K562 (cell line): ENCODE measurements at places on chromosomes 6 and 20. TPM values are rescaled to one million over a fixed set of nuclear protein-coding genes. Genes with fewer than 3 reads are reported as not detected.

DNA sequence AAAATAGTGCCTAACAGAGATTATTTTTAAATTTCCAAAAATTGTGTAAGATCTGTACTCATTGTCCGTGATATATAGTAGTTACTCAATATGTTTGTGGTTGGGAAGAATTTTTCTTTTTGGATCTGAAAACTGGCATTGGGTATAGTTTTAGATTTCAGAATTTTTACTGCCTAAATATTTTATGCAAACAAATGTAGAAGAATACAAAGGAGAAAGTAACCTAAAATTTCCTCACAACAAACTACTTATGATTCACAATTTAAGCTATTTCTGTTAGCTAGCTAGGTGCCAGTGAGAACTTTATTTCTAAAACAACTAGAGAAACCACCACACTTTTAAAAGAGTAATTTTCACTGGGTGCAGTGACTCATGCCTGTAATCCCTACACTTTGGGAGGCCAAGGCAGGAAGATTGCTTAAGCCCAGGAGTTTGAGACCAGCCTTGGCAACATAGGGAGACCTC, 38.8 kb downstream of the SESN1 start:
- H3K4me1 ChIP-seq, result peaks cover 13% of the 10 kb centered on the region; the same call in 2 of the 3 replicates
- no peak overlapping the region for H3K27ac ChIP-seq
- no peak overlapping the region for H3K4me3 ChIP-seq
- no peaks in the 10 kb centered on the region for H3K27me3 ChIP-seq

FGD2 gene
- total RNA-seq, result 0.13 TPM in 1 of 2 replicates, not detected in the other

GRCh38 chr20:38343311-38344106, 2.8 kb upstream of the LBP start:
- H3K4me1 ChIP-seq, result peaks cover 20% of the 10 kb centered on the region
- no peaks in the 10 kb centered on the region; the same call in 1 of the 2 replicates for H3K27me3 ChIP-seq
- no peak overlapping the region for H3K4me3 ChIP-seq
- DNase-seq, result peak; percentile 58

DNA sequence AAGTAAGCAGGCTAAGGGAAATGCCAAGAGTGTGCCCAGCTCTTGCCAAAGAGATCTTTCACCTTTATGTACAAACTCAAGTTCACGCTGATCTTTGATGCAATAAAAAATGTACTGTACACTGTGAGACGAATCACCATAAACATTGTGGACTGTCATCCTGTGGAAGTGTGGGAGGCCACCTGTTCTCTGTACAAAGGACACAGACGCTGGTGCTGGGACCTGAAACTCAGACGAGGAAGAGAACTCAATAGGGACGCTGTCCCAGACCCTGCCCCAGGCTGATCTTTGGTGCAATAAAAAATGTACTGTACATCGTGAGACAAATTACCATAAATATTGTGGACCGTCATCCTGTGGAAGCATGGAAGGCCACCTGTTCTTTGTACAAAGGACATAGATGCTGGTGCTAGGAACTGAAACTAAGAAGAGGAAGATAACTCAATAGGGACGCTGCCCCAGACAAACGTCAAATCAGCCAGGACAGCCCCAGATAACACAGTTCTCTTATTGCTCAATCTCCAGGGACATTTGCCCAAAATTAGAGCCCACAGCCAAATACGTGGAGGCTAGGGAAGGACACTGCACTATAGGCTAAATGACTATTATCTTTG, 312.7 kb upstream of the SGK1 start:
- no peak overlapping the region for H3K4me3 ChIP-seq
- H3K27ac ChIP-seq, result no peak overlapping the region
- H3K4me1 ChIP-seq, result no peaks in the 10 kb centered on the region; the same call in 1 of the 2 replicates
- no peak for DNase-seq
- no peaks in the 10 kb centered on the region for H3K27me3 ChIP-seq

DNA sequence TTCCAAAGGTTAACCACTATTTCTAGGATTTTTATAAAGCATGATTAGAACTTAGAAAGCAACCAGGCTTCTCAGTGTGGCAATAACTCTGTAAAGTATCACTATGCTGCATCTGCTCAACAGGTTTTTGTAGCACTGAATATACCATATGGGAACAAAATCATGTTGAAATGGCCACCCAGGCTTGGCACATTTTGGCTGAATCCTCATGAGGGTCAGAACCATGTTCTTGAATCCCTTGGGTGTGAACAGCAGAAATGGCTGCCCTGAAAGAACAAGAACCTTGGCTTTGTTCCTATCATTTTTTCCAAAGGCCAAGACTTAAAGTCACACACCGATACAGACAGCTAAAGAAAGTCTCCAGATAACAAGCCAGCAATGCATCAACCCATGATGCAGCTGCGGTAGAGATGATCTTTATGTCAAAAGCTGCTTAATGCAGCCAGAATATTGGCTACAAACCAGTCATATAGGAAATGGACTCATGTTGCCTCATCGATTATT, 283.0 kb upstream of the NOX3 start:
- DNase-seq, result peak; percentile 20
- no peaks in the 10 kb centered on the region for H3K36me3 ChIP-seq
- peaks cover 11% of the 10 kb centered on the region; the same call in 2 of the 3 replicates for H3K4me1 ChIP-seq
- H3K27me3 ChIP-seq, result no peaks in the 10 kb centered on the region
- H3K4me3 ChIP-seq, result no peak overlapping the region
- H3K27ac ChIP-seq, result peak overlapping the region; percentile 58

NCOA6 gene
- 17.3 and 17.7 TPM in 2 replicates for total RNA-seq

- H3K4me3 ChIP-seq, result no peak overlapping the region
- no peak for DNase-seq
- H3K4me1 ChIP-seq, result no peaks in the 10 kb centered on the region
- H3K36me3 ChIP-seq, result no peaks in the 10 kb centered on the region
Measured at GRCh38 chr6:147811913-147812629, 303.6 kb downstream of the SAMD5 start.

DNA sequence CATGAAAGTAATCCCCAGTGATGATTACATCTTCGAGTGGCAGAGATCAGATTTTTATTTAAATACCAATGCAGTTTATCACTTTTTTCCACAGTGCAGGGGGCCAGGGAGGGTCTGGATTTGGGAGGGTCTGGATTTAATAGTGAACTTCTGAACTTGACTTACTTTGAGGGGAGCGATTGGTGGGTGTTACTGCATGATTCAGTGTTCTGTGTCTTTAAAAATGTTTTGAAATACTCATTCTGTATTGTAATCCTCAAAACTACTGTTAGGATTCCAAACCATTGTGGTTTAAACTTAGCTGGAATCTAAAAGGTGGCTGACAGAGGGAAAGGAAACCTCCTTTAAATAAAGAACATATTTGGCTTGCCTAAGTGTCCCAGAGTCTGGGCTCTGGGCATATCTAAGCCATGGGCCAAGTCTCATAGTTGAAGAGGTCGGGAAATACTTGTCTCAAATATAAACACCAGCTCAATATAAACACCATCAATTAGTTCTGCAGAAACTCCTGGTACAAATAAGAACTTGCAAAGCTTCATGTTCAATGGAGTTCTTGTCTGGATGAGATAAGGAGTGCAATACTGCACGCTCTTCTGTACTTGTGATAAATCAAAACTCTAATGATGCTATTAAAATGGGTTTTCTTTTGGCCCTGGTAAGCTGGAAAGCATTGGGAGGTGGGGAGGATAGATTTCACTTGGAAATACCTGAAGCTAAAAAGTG, 14.4 kb downstream of the JARID2 start:
- H3K27ac ChIP-seq, result no peak overlapping the region
- no peak overlapping the region for H3K4me3 ChIP-seq
- H3K36me3 ChIP-seq, result peaks cover 14% of the 10 kb centered on the region; the same call in 2 of the 3 replicates
- no peaks in the 10 kb centered on the region for H3K27me3 ChIP-seq
- H3K4me1 ChIP-seq, result peaks cover 48% of the 10 kb centered on the region
- no peak for DNase-seq

- H3K27ac ChIP-seq, result no peak overlapping the region
- H3K36me3 ChIP-seq, result no peaks in the 10 kb centered on the region
- H3K4me3 ChIP-seq, result no peak overlapping the region
- peaks cover 40% of the 10 kb centered on the region for H3K27me3 ChIP-seq
Measured at GRCh38 chr6:166530211-166531095, 56.0 kb downstream of the RAMACL start.

DNA sequence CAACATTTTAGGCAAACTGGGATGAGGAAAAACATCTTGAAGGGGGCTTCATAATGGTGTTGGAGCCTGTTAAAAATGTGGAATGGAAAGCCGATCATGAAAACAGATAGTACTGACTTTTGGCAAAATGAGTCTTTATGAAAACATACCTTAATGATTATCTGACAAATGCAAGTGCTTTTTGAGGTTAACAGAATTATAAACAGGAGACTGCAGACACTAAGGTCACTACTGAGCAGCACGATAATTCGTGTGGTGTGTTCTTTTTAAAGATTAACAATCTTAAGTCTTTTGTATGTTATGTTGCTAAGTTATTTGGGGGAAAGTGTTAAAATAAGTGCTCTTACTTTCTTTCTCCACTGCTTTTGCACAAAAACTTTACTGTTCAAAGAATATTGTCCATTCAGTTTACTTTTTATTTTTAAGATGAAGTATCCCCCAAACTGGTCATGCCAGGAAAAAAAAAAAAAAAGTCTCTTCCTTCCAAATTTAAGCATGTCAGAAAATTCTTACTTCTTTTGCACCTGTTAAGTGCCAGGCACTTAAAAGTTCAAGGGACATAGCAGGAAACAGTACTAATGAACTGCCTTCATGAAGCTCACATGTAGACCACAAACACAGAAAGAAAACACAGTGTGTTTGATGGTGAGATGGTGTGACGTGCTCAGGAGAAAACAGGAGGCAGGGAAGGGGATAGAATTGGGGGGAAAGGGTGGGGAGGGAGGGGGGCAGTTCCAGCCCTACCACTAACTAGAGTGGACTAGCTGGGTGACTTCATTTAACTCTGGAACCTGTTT, 73.2 kb downstream of the CDYL start:
- H3K36me3 ChIP-seq, result no peaks in the 10 kb centered on the region
- no peak overlapping the region for H3K27ac ChIP-seq
- no peaks in the 10 kb centered on the region for H3K27me3 ChIP-seq
- DNase-seq, result no peak

GRCh38 chr6:98787435-98787834, 46.9 kb upstream of the POU3F2 start:
- H3K4me1 ChIP-seq, result no peaks in the 10 kb centered on the region
- no peak overlapping the region for H3K4me3 ChIP-seq
- no peak for DNase-seq
- no peak overlapping the region for H3K27ac ChIP-seq
- no peaks in the 10 kb centered on the region for H3K27me3 ChIP-seq

PREX1 gene
- total RNA-seq, result 9.0 and 10.4 TPM in 2 replicates

GRCh38 chr20:38751360-38751976, 3.2 kb downstream of the ACTR5 start:
- no peaks in the 10 kb centered on the region for H3K27me3 ChIP-seq
- H3K27ac ChIP-seq, result no peak overlapping the region
- no peak overlapping the region for H3K4me3 ChIP-seq
- peaks cover 52% of the 10 kb centered on the region for H3K36me3 ChIP-seq

DNA sequence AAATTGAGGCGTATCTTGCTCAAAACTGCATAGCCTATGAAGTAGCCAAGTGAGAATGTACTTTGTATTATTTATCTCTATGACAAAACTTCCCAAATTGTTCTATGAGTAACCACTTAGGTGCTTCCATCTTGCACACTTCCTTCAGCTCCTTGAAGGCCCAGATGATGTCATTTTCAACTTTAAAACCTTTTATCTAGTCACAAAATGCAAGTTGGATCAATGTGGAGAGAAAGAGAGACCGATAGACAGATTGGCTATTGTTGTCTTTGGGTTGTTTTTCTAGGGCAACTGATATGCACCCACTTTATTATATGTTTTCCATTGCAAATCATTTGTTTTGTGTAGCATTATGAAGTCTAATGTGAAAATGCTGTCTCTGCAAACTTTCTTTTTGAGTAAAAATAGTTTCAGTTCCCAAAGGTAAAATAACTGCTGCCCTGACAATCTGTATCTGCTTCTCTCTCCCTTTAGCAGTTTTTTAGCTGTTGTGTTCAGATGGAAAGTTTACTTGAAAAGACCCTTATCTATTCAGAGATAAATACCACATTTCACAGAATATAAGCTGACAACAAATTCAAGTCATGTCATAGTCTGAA, 73.7 kb upstream of the CITED2 start:
- peaks cover 65% of the 10 kb centered on the region for H3K4me1 ChIP-seq
- peak overlapping the region; percentile 87 for H3K27ac ChIP-seq
- H3K4me3 ChIP-seq, result no peak overlapping the region
- H3K36me3 ChIP-seq, result no peaks in the 10 kb centered on the region
- peak; percentile 27 for DNase-seq
- no peaks in the 10 kb centered on the region for H3K27me3 ChIP-seq

- H3K27me3 ChIP-seq, result no peaks in the 10 kb centered on the region
- no peaks in the 10 kb centered on the region for H3K4me1 ChIP-seq
- no peak overlapping the region for H3K27ac ChIP-seq
- no peaks in the 10 kb centered on the region for H3K36me3 ChIP-seq
Measured at GRCh38 chr6:101992286-101992685, 598.8 kb downstream of the GRIK2 start.

DNA sequence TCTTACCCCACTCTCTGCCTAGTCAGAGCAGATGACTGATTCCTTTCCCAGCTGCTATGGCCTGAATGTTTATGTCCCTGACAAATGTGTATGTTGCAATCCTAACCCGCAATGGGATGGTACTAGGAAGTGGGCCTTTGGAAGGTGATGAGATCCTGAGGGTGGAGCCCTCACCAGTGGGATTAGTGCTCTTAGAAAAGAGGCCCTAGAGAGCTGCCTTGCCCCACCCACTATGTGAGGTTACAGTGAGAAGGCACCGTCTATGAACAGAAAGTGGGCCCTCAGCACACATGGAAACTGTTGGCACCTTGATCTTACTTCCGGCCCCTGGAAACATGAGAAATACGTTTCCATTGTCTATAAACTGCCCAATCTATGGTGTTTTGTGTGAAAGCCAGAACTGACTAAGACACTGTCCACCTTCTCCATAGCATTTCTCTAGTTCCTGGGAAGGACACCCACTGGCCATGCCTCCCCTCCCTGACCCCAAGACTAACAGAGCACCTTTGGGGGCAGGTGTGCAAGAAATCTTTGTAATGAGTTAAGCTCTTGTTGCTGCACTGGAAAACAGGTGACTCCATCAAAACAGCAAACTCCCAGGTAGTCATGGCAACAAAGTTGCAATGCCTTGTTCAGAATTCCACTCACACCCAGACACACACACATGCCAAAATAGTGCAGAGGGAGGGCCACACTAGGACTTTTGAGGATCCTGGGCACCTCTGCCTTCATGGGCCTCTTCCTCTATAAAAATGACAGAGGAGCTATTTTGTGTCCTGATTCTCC, 16.2 kb downstream of the GABRR2 start:
- H3K4me3 ChIP-seq, result no peak overlapping the region
- H3K27ac ChIP-seq, result no peak overlapping the region
- H3K4me1 ChIP-seq, result no peaks in the 10 kb centered on the region; the same call in 2 of the 3 replicates
- H3K27me3 ChIP-seq, result peaks cover 42% of the 10 kb centered on the region

STMND1 gene
- not detected in 2 replicates for total RNA-seq

- no peaks in the 10 kb centered on the region for H3K36me3 ChIP-seq
- no peaks in the 10 kb centered on the region for H3K27me3 ChIP-seq
Measured at GRCh38 chr6:22819209-22819608, 249.8 kb downstream of the HDGFL1 start.

RNF8 gene
- total RNA-seq, result 28.5 and 30.0 TPM in 2 replicates

- no peaks in the 10 kb centered on the region for H3K27me3 ChIP-seq
- no peak for DNase-seq
- 0 out of 2 replicates have a peak, but pooled peaks cover 2% of the 10 kb centered on the region for H3K4me1 ChIP-seq
- H3K27ac ChIP-seq, result no peak overlapping the region
- no peak overlapping the region for H3K4me3 ChIP-seq
Measured at GRCh38 chr20:35891375-35891774, 62.9 kb downstream of the SCAND1 start.
